ENCODE measurements at places on chromosomes 5 and 9.

- H3K27ac ChIP-seq, result no peak overlapping the region
- no peaks in the 10 kb centered on the region for H3K27me3 ChIP-seq
- DNase-seq, result no peak
- H3K4me1 ChIP-seq, result no peaks in the 10 kb centered on the region
- H3K4me3 ChIP-seq, result no peak overlapping the region
Observed at GRCh38 chr5:111472579-111472978, 39.8 kb downstream of the STARD4 start.

DNA sequence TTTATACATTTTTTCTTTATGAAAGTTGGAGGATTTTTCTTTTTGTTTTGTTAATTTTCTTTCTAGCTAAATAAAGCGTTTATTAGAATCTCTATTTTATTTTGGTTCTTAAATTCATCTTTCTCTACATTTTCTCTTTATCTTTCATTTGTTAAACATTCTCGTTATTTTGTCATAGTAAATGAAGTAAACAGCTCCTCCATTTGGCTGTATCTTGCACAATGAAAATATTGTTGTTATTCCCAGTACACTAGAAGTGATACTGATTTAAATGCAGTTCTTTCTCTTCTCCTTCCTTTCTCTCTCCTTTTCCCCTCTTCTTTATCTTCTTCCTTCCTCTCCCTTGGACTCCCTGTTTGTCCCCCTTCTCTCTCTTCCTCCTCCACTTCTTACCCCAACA lies 88.8 kb downstream of the FER start:
- no peak overlapping the region for H3K27ac ChIP-seq
- H3K4me1 ChIP-seq, result no peaks in the 10 kb centered on the region
- no peak for DNase-seq
- no peak overlapping the region for H3K4me3 ChIP-seq

GRCh38 chr9:31608881-31609280 lies 775.6 kb upstream of the ACO1 start:
- no peak overlapping the region for H3K4me3 ChIP-seq
- no peak overlapping the region for H3K27ac ChIP-seq
- no peaks in the 10 kb centered on the region for H3K27me3 ChIP-seq
- H3K36me3 ChIP-seq, result no peaks in the 10 kb centered on the region
- no peaks in the 10 kb centered on the region for H3K4me1 ChIP-seq

DNA sequence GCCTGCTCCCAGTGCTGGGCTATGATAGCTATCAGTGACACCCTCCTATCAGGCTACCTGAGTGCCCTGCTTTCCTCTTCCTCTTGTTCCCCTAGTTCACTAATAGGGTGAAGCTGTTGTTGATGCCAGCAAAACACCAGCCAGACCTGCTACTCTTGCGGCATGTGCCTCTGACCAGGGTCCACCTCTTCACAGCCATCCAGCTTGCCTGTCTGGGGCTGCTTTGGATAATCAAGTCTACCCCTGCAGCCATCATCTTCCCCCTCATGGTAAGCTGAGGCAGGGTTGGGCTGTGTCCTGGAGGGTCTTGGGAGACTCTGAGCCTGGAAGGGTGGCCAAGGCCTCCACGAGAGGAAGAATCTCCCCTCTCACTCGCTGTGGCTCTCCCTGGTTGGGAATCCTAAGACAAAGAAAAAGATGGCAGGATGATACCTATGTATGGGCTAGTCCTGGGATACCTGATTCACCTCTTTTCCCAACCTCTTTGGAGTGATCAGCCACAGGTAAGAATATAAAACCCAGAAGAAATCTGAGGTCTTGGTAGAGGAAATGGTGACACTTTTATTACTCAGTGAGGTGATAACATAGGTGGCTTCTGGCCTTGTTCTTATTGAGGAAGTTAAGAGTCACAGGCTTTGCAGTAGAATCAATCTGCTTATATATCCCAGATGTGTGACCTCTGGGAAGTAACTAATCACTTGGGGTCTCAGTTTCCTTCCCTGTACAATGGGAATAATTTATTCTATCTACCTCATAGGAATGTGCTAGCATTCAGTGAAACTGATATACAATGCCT lies 11.6 kb downstream of the SLC4A9 start:
- H3K36me3 ChIP-seq, result no peaks in the 10 kb centered on the region
- DNase-seq, result no peak
- no peak overlapping the region for H3K4me3 ChIP-seq
- H3K4me1 ChIP-seq, result peaks cover 4% of the 10 kb centered on the region
- H3K27ac ChIP-seq, result no peak overlapping the region
- no peaks in the 10 kb centered on the region for H3K27me3 ChIP-seq

- H3K27ac ChIP-seq, result no peak overlapping the region
- H3K4me3 ChIP-seq, result no peak overlapping the region
- peaks cover 28% of the 10 kb centered on the region for H3K36me3 ChIP-seq
Observed at GRCh38 chr5:37738057-37738691, 101.7 kb downstream of the GDNF start.

DNA sequence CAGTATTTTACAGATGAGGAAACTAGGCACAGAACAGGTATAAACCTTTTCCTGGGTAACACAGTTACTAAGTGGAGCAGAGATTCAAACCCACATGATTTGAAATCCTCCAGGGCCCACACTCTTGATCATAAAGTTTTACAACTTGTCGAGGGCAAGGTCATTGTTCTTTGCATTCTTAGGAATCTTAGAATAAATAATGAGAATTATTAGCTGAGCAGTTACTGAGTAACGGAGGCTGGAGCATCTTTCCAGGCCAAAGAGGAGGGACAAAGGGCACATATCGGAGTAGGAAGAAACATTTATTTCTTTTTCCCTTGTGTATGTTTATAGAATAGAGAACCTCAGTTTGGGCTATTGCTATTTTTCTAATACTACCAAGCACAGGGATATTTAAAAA lies 27.1 kb upstream of the F2R start:
- no peaks in the 10 kb centered on the region for H3K27me3 ChIP-seq
- H3K4me3 ChIP-seq, result no peak overlapping the region
- no peak overlapping the region for H3K27ac ChIP-seq

Measured in activated CD4-positive, alpha-beta T cell treated with anti-CD3 and anti-CD28 coated beads, Interleukin-2, amount 10 ng/mL, durations not matched to agents 7 days and 5 days (primary cell).